Activated CD4-positive, alpha-beta T cell treated with anti-CD3 and anti-CD28 coated beads, Interleukin-2, Interleukin-4, amounts not matched to agents 100 ng/mL and 50 ng/mL, durations not matched to agents 16 hours and 8 hours (primary cell): ENCODE measurements at places on chromosomes 1 and 21.

DNA sequence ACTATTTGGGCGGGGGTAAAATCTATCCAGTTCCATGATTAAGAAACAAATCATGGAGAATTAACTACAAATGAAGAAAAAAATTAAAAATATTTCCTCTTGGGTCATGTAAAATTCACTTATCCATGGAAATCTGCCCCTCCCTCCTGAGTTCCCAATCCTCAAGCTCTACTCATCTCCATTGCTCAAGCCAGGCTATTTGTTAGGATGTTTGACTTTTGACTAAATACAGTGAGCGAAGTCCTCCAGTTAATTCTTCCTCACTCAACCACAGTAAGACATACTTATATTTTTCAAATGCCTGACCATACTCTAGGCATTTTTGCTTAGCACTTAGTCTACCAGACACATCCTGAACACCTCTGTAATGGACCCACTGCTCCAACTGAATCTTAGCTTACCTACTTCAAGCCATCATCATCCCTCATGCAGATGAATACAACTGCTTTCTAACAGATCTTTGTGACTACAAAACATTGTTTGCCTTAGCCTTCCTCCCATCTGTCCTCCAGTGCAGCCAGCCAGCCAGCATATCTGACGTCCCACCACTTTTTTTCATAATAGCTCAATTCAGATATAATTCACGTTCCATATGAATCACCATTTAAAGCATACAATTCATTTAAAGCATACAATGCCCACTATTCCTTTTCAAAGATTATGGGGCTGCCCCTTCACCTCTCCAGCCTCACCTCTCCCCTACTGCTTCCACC is 154.2 kb downstream of the RERE start:
- no peak for DNase-seq

DNA sequence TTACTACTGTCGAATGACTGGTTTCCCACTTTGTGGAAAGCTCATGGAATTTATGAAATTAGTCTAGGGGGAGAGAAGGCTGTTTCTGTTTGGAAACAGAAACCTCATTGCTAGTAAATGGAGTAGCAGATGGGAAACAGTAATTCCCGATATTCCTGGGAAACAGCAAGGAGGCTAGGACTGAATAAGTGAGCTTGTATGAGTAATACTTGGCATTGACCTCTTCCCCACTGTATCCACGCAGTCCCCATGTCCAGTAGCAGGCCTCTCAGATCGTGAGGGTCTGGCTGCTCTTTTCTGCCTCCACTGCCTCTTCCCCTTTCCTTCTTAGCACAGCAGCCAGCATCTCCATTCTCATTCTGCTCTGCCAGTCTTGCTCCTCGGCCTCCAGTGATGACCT is 75.5 kb downstream of the PRDM2 start:
- no peak for DNase-seq

DNA sequence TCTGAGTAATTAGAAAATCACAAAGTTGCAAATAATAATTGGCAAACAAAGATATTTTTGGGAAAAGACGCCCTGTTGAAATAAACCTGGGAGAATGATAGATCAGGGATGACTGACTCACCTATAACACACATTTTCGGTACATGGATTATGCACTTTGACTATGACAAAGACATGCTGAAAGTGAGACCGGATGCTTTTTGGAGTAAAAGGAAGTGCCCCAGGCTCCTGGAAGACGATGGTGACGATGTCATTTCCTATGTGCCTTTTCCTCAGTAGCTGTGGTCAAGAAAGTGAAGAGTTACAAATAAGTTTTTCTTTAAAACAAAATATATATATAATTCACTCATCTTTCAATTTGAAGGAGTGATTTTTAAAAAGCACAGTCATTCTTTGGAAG is 158.7 kb downstream of the SIPA1L2 start:
- peak; percentile 16 for DNase-seq

- DNase-seq = no peak
These were observed 36.6 kb downstream of the LUZP1 start for GRCh38 chr1:23132033-23132432.

DNA sequence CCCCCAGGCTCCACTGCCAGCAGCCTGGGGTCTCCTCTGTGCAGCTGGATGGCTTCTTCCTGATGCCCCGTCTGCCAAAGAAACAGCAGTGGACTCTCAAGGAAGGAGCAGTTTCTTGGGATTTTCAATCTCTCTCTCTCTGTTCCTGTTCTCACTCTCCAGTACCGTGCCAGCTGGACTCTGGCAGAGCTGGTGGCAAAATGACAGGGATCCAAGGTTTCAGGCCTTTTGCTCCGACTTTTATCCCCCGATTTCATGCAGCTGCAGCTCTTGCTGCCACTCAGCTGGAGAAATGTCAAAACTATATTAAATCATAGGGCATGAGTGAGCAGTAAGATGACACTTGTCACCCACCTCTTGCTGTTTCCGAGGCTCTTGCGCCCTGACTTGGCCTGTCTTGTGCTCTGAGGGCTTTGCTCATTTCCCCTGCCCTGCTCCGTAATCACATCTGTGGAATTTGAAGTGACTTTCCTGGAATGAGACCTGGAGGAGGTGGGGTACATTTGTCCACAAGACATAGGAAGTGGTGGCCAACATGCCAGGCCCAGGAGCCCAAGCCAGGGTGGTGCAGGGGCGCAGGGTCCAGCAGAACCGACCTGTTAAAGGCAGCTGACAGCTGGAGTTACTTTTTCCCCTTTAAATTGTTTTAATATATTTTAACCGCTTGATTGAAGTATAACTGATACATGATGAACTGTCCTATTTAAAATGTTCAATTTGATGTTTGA is 576.2 kb downstream of the PTPRU start:
- DNase-seq = no peak

DNA sequence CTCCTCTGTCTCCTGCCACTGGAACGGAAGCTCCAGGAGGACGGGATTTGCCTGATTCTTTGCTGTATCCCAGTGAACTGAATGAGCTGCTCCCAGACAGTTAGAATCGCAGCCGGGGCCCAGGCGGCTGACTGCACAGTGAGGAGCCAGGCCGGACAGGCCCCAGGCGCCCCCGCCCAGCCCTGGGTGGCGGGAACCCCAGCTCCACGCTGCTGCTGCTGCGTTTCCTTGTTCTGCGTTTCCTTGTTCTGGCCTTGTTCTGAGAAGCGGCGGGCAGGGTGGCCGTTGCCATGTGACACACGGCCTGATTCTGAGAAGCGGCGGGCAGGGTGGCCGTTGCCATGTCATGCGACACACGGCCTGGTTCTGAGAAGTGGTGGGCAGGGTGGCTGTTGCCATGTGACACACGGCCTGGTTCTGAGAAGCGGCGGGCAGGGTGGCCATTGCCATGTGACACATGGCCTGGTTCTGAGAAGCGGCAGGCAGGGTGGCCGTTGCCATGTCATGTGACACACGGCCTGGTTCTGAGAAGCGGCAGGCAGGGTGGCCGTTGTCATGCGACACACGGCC is 56.2 kb downstream of the SLC37A1 start:
- no peak for DNase-seq

DNA sequence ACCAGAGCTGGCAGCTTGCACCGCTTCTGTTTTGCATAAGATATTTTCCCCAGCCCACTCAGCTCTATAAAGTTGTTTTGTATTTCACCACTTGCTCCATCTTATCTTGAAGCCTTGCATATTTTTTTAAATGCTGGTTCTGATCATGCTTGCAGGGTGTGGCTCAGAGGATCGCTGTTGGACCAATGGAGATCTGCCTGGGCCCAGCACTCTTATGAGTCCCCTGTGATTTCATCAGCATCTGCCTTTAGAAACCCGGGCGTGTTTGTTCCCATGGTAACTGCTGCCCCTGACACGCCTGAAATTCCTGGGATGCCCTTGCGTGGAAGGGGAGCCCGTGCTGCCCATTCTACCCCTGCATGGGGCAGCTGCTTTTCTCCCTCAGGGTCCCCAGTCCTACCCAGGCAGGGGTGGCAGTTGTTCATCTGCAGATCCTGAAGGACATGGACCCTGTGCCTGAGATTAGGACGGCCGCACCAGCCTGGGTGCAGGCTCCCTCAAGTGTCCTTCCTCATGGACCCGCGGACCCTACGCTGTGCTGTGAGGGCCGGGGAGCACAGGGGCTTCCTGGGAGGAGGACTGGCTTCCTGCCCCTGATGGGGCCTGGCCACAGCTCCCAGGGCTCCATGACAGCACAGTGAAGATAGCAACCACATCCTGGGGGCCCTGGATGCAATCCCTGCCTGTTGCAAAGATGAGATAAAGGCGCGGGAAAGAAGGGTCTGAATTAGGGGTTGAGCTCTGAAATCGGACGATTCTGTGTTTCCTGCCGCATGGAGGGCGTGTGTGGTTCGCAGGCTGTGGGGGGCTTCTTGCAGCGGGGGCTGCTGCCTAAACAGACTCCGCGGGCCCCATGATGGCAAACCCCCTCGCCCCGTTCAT is 226.5 kb downstream of the SDCCAG8 start:
- no peak for DNase-seq

GRCh38 chr1:20899154-20899972 is 112.3 kb upstream of the HP1BP3 start:
- no peak for DNase-seq

DNA sequence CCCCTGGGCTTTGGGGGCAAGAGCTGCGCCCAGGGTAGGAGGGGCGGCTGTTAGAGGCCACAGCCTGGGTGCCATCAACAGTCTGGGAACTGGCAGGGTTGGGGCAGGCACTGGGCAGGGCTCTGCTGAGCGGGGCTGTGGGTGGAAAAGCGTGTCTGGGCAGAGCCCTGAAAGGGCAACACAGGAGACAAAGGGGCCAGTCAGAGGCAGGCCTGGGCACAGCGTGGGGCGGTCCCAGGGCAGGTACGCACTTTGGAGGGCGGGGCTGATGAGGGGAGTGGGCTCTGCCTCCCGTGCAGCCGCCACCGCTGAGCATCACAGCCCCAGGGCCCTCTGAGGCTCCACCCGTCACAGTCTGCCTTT is 13.9 kb downstream of the CELSR2 start:
- no peak for DNase-seq

DNA sequence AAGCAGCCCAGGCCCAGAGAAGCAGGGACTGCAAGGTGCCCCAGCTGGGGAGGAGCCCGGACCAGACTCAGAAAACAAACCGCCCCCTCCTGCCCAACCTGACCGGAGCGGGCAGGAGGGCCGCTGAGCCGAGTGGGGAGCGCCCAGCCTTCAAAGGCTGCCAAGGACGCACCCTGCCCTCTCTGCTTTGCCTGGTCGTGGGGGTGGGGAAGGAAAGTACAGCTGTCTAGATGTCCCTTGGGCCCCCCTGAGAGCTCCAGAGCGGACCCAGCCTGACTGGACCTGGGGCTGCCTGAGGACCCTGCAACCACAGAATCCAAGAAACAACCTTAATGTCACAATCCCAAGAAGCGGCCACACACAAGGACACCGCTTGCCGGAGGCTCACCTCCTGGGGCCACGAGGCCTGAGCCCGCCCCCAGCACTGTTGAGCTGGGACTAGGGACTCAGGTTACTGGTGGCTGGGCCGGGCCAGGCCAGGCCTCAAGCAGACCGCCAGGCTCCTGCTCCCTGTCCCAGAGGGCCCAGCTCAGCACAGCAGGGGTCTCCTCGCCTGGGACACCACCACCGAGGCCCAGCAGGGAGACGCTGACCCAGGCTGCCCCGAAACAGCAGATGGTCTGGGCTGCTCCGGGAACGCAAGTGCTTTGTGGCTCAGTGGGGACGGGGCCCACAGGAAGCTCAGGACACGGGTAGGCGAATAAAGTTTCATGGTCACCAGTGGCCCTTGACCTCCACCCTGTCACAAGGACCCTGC is 1.4 kb downstream of the DVL1 start:
- DNase-seq = no peak

GRCh38 chr1:81452693-81453366 is 347.9 kb upstream of the ADGRL2 start:
- no peak for DNase-seq

GRCh38 chr1:53270873-53271272 is 32.6 kb upstream of the MAGOH start:
- DNase-seq = no peak

GRCh38 chr1:94926126-94926914 is 590 bp downstream of the CNN3 start:
- DNase-seq = peak; percentile 3

DNA sequence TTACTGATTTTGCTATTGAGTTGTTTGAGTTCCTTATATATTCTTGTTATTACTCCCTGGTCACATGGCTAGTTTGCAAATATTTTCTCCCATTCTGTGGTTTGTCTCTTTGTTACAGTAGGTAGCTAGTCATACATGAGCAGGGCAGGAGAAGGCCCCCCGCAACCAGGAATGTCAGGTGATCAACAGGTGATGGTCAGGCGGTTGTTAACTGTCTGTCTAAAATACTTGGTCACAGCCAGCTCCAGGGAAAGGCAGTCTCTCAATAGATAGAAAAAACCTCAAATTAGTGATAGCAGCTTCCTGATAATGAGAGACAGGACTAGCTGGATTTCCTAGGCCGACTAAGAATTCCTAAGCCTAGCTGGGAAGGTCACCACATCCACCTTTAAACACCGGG is 217.9 kb downstream of the RHOU start:
- no peak for DNase-seq

GRCh38 chr1:29853716-29854330 is 617.5 kb downstream of the PTPRU start:
- DNase-seq = no peak

GRCh38 chr1:93631626-93632365 is 49.8 kb downstream of the BCAR3 start:
- no peak for DNase-seq

DNA sequence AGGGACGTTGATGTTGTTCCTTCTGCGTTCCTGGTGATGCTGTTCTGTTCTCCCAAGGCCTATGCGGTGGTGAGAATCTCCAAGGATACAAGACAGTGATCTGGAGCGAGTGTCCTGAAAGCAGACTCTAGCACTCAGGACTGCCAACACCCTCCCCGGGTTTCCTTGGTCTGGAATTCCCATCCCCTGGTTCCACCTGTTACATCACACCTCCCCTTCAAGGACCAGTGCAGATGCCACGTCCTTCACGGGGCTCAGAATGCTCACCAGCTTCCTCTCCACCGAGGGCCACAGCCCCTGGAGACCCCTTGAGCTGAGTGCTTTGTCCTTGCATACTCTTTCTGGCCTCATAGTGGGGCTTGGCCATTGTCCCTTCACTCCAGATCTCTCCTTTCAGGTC is 43.5 kb downstream of the B3GALT5 start:
- no peak for DNase-seq

DNA sequence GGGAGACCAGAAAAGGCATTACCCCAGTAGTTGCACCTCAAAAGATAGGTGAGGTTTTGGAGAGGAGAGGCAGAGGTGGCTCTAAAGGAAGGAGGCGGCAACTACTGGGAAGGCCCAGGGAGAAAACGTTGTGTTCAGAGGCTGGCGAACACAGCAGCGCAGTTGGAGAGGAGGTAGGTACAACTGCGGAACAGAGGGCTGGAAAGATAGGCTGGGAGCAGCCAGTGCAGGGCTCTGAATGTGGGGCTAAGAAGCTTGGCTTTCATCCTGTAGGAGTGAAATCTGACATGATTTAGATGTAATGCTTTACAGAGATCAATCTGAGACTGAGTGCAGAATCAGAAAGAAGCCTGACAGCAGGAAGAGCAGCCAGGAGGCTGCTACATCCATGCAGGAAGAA is 13.0 kb downstream of the RIMS3 start:
- no peak for DNase-seq

GRCh38 chr1:161059293-161059692 is 10.4 kb downstream of the ARHGAP30 start:
- DNase-seq = no peak

- DNase-seq = no peak
These were observed 1102.8 kb downstream of the BRINP3 start for GRCh38 chr1:189374816-189375215.
